Thyroid gland (tissue), 4 donors: ENCODE measurements at places on chromosomes 13 and 19. TPM values are rescaled to one million over a fixed set of nuclear protein-coding genes. Genes with fewer than 3 reads are reported as not detected.

The PBX4 gene
- total RNA-seq: 26.7 TPM

The ZNF575 gene
- total RNA-seq: not detected

The C19orf85 gene
- not detected for total RNA-seq

The NUP58 gene
- total RNA-seq: 54.7 TPM

The CEACAM5 gene
- not detected for total RNA-seq

The SHISA2 gene
- total RNA-seq: 67.0 TPM

The ZNF208 gene
- 30.5 TPM for total RNA-seq

The FAM83E gene
- not detected for total RNA-seq
